ENCODE measurements at places on chromosomes 13 and 19. TPM values are rescaled to one million over a fixed set of nuclear protein-coding genes. Genes with fewer than 3 reads are reported as not detected.

Gene ELAVL3
- not detected for total RNA-seq

Gene GJB2
- 5.6 TPM for total RNA-seq

Gene ZNF723
- not detected for total RNA-seq

GRCh38 chr13:114309806-114310410 lies 4.4 kb upstream of the CHAMP1 start:
- H3K27me3 ChIP-seq, result no peaks in the 10 kb centered on the region
- H3K36me3 ChIP-seq, result peaks cover 10% of the 10 kb centered on the region
- no peak overlapping the region for H3K4me3 ChIP-seq
- DNase-seq, result no peak
- no peak overlapping the region for H3K27ac ChIP-seq
- peaks cover 15% of the 10 kb centered on the region for H3K4me1 ChIP-seq

DNA sequence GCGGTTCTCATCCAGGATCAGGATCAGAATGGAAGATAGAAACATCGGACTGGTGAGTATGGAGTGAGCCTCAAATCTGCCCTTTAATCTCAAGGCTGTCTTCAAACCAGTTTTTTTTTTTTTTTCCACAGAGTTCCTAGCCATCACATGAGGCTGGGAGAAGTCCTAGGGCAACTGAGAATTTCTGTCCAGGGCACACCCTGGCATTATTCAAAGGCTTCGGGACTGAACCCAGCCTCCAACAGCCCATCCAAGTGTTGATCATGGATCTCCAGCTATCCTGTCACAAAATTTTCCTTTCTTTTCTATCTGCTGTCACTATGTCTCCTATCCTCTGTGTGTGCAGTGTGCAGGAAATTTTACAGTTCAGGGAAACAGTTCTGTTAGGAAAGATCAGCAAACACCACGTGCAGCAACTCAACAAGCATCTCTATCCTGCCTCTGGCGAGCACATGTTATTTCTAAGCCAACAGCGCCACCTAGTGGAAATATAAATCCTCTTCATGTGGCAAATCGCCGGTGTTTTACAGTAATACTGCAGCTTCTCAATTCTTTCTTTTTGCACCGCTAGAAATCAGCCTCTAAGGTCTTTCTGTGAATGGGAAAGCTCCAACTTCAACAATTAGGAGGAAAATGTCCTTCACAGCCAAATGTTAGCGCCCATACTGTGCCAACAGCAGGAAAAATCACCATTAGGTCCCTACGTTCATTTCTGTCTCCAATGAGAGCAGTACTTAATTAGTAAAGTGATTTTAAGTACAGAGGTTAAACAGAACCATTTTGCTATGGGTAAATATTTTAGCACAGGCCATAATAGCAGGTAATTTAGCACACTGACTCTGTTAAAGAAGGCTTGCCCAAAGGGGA lies 21.4 kb upstream of the ZNF181 start:
- DNase-seq, result peak; percentile 78
- H3K27me3 ChIP-seq, result peaks cover 14% of the 10 kb centered on the region
- H3K27ac ChIP-seq, result no peak overlapping the region
- H3K36me3 ChIP-seq, result no peaks in the 10 kb centered on the region

- no peaks in the 10 kb centered on the region for H3K36me3 ChIP-seq
- H3K27ac ChIP-seq, result no peak overlapping the region
- no peaks in the 10 kb centered on the region for H3K4me1 ChIP-seq
- no peak overlapping the region for H3K4me3 ChIP-seq
These were observed 45.5 kb upstream of the FREM2 start for GRCh38 chr13:38641164-38641948.

GRCh38 chr13:80901111-80901510 lies 560.2 kb upstream of the SPRY2 start:
- no peaks in the 10 kb centered on the region for H3K4me1 ChIP-seq
- H3K27ac ChIP-seq, result no peak overlapping the region
- DNase-seq, result no peak
- H3K27me3 ChIP-seq, result no peaks in the 10 kb centered on the region

DNA sequence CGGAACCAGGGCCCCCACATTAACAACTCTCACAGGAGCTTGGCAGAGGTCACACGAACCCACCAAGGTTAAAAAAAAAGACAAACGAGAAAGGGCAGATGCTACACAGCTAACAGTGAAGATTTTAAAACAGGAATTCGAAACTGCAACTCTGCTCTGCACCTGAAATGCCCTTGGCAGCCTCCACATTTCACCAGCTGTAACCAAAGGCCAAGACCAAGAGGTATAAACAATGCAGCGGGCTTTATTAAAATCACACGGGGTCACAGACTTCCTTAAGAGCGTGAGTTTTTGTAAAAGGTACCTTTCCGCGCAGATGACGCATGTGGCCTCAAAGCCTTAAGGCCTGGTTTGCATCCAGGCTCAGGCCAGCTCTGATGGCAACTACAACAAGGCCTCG lies 88.2 kb downstream of the STK24 start:
- no peaks in the 10 kb centered on the region for H3K27me3 ChIP-seq
- DNase-seq, result no peak
- peaks cover 8% of the 10 kb centered on the region for H3K36me3 ChIP-seq
- H3K4me3 ChIP-seq, result no peak overlapping the region
- H3K27ac ChIP-seq, result no peak overlapping the region
- H3K4me1 ChIP-seq, result peaks cover 78% of the 10 kb centered on the region

DNA sequence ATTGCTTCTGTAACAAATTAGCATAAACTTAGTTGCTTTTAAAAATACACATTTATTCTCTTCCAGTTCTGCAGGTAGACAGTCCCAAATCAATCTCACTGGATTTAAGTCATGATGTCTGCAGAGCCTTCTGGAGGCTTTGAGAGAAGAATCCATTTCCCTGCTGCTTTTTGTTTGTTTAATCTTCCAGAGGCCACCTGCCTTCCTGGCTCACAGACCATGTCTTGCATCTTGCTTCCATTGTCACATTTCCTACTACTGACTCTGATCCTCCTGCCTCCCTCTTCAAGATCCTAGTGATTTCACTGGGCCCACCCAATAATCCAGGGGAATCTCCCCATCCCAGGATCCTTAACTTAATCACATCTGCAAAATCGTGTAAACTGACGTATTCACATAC lies 473.3 kb downstream of the ITGBL1 start:
- DNase-seq, result no peak
- H3K36me3 ChIP-seq, result no peaks in the 10 kb centered on the region
- H3K27me3 ChIP-seq, result peaks cover 9% of the 10 kb centered on the region
- H3K4me1 ChIP-seq, result no peaks in the 10 kb centered on the region
- no peak overlapping the region for H3K27ac ChIP-seq

GRCh38 chr13:93147946-93148345 lies 78.7 kb upstream of the GPC6 start:
- no peak overlapping the region for H3K4me3 ChIP-seq
- H3K4me1 ChIP-seq, result no peaks in the 10 kb centered on the region
- no peaks in the 10 kb centered on the region for H3K27me3 ChIP-seq
- no peak overlapping the region for H3K27ac ChIP-seq
- DNase-seq, result no peak
